NCI-H526 (cell line): ENCODE measurements at places on chromosomes 6 and 20.
A peak's percentile ranks its signal among the peaks of the same experiment; 100 is the strongest.

- no peak for DNase-seq
These were observed 21.8 kb downstream of the NPEPL1 start for GRCh38 chr20:58714340-58714922.

GRCh38 chr6:8435845-8436168 lies 462 bp upstream of the SLC35B3 start:
- peak; percentile 57 for DNase-seq

GRCh38 chr6:123677897-123678296 lies 41.1 kb upstream of the TRDN start:
- no peak for DNase-seq

GRCh38 chr20:53174454-53174853 lies 202.3 kb downstream of the TSHZ2 start:
- no peak for DNase-seq

GRCh38 chr6:165636402-165637048 lies 26.5 kb downstream of the PDE10A start:
- DNase-seq = no peak

DNA sequence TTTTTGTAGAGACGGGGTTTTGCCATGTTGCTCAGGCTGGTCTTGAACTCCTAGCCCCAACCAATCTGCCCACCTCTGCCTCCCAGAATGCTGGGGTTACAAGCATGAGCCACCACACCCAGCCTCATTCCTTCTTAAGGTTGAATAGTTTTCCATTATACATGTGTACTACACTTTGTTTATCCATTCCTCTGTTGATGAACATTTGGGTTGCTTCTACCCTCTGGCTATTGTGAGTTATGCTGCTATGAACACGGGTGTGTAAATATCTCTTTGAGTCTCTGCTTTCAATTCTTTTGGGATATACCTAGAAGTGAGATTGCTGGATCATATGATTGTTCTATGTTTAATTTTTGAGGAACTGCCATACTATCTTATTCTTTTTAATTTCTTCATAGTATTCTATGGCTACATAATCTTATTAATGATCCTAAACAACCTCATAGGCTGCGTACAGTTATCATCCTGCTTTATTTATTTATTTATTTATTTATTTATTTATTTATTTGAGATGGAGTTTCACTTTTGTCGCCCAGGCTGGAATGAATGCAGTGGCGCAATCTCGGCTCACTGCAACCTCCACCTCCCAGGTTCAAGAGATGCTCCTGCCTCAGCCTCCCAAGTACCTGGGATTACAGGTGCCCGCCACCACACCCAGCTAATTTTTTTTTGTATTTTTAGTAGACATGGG lies 49.2 kb upstream of the TLDC2 start:
- DNase-seq = no peak
